ENCODE measurements at places on chromosomes 6 and 20.

GRCh38 chr6:157258878-157259277, 64.4 kb downstream of the TMEM242 start:
- no peak for DNase-seq

GRCh38 chr6:107230024-107230423, 114.7 kb upstream of the BEND3 start:
- no peak for DNase-seq

DNA sequence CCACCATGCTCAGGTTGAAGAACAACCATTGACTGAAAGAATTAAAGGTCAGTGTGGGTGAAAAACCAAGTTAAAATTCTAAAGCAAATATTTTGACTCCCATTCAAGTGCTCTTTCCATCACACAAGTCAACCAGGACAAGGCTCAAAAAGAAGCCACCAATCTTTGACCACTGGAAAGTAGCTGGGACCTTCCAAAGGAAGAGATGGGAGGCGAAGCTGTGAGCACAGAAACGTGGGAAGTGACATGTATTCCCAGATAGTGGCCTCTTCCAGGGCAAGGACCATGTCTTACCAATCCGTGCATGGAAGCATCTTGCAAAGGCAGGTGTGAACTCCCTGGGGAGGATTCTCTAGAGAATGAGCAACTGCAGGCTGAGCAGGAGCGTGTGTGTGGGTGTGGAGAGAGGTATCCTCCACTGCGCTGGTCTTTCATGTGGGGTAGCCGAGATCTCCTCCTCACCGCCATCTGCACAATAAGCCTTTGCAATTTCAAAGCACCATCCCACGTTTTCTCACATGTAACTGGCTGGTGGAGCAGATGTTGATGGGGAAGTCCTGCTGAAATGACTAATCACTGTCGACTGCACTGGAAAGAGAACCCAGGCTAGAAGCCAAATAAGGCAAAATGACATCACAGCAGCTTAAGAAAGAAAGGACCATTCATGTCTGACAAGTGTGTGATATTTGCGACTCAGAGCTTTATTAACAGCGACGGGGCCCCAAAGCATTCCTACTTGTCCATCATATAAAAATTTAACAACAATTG, 189.4 kb upstream of the RREB1 start:
- no peak for DNase-seq

DNA sequence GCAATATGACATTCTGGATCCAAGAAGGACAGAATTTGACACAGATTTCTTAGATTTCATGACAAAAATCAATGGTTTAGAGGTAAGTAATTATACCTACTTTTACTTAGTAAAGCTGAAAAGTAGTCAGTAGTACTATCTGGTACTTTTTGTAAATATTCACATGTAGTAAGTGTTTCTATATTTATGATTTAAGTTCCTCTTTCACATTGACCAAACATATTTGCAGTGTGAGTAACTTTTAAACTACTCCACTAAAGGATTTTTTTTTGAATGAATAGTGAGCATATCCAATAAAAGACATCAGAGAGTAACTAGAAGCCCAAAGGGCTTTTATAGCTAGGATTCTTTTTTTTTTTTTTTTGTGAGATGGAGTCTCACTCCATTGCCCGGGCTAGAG, 60.8 kb downstream of the DNAH8 start:
- no peak for DNase-seq

DNA sequence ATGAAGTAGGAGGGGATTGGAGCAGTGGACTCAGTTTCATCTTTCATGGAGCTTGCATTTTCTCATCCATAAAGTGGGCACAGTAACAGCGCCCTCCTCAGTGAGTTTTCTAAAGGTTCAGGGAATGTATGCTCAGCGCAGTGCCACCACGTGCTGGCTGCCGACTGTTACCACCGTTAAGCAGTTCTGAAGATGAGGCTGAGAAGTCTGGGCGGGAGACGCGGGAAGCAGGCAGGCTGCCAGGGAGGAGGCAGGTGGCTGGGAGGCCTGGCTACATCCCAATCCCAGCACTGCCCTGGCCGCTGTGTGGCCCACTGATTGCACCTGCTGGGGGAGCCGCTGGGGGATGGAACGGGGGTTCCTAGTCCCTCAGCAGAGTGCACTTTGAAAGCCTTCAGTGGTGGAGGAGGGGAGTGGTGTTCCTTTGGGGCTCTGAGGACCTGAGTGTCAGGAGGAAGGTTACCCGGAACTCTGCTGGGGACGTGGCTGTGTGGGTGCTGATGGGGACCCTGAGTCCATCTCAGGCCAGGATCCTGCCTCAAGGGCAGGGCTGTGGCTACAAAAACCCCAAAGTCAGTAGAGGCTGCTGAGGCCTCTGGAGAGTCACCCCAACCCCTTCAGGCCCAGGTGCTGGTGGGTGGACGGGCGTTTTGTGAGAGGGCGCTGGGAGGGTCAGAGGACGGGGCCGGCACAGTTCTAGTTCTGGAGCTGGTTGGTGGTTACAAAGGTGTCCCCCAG, 28.0 kb upstream of the PHACTR3 start:
- no peak for DNase-seq

- DNase-seq: no peak
Measured at GRCh38 chr6:33944686-33945411, 141.0 kb upstream of the MLN start.

DNA sequence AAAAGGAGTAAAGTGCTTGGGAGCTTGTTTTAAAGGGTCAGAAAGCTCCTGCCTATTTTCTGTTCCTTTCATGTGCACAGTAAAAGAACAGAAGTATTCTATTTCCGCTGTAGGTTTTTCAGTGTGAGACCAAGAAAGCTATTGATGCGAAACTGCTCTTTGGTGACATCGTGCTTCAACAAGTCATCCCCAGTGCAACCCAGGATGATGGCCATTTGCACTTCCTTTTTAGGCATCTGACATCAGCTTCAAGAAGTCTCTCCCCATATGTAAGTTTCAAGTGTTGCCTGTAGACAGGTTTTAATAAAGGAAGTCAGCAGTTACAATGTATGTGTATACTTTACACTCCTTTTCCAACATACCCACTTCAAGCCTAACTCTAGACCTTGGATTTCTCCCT, 131.6 kb downstream of the RFX6 start:
- no peak for DNase-seq

DNA sequence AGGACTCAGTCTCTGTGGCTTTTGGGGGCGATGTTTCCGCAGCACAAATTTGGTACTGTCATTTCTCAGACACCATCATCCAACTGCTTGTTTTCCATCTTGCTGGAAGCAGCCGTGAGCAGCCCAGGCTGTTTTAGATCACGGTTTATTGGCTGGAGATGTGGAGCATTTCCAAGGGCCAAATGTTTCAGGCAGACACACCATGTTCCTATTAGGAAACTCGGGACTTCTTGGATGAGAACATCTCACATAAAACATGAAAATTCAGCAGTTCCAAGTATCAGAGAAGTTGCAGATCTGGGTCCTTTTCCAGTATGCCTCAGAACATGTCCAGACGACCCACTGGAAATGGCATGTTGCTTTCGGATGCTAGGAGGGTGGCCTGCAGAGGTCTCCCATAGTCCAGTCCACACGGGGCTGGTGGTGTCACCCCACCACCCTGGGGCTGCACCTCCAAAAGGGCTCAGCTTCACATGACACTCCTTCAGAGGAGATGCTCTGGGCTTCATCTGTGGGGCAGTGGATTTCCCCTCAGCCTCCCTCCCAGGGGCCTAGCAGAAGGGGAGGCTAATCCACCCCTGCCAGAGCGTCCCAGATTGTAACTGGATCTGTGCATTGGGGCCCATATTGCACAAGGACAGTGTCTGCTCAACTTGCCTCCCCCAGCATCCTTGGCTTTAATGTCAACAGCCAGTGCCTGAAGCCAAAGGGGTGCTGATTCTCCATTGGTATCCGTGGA, 176.3 kb downstream of the SCP2D1 start:
- DNase-seq: no peak

DNA sequence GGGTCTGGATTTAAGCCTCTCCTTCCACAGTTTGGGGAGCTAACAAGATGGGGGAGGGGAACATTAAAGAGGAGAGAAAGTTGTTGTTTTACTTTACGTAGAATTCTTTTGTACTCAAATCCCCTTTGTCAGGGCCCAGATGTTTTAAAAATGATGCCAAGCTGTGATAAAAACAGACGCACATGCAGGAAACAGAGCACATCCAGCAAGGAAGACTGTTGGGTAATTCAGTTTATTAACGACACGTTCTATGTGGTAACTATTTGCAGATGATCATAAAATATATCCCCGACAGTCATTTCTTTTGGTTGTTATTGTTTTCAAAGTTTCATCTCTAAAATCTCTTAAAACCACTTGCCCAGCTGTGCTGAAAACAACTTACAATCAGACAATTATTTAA, 307.0 kb upstream of the PRDM1 start:
- DNase-seq: no peak

- DNase-seq: no peak
Measured at GRCh38 chr6:45921691-45922281, 93.9 kb downstream of the CLIC5 start.

DNA sequence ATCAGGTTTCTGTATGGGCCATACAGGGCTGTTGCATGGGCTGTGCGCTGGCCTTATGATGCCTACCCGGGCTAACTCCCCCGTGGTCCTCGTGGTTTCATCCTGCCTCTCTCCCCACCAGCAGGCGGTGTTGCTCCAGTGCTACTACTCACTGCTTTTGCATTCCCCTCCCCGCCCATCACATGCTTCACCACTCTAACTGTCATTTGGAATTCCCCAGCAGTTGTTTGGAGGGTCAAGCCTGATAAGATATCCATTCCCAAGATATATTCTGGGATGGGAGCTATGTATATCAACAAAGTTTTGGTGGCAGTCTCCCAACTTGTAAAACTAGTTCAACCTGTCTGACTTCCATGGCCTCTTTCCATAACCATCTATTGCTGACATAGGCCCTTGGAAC, 233.2 kb upstream of the SOX4 start:
- DNase-seq: no peak

DNA sequence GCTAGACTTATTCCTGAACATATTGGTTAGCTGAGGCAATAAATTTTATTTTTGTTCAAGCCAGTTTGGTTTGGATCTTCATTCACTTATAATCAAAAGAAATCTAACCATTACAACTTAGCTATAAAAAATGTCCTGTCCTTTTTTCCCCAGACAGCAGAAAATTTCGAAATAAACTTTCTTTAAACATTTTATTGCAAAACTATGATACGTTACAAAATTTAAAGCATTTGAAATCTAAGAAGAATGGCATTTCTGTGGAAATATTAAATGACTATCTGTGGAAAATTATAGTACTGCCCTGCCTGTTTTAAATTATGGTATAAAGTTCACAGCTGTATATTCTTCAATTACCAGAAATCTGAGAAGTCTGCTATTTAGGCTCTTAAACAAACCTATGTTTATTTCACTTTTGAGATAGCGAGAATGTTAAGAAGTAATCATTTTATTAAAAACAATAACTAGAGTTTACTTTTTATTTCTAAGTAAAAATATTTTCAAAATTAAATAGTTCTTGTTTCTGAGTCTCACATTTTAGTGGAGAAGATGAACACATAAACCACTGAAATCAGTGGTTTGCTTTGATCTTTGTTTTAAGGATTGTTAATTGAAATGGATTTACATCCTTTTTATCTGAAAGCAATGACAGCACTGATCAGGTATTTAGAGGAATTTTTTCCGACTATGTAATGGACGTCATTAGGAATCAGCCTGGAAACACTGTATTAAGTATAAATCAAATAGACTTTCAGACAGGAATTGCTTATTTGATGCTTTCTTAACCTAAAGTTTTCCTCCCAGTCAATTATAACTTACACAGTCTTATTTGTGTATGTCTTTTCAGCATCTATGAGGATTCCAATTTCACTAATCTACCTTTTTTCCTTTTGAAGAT, 553.7 kb downstream of the COL12A1 start:
- DNase-seq: no peak
